ENCODE measurements at places on chromosomes 6 and 20.

DNA sequence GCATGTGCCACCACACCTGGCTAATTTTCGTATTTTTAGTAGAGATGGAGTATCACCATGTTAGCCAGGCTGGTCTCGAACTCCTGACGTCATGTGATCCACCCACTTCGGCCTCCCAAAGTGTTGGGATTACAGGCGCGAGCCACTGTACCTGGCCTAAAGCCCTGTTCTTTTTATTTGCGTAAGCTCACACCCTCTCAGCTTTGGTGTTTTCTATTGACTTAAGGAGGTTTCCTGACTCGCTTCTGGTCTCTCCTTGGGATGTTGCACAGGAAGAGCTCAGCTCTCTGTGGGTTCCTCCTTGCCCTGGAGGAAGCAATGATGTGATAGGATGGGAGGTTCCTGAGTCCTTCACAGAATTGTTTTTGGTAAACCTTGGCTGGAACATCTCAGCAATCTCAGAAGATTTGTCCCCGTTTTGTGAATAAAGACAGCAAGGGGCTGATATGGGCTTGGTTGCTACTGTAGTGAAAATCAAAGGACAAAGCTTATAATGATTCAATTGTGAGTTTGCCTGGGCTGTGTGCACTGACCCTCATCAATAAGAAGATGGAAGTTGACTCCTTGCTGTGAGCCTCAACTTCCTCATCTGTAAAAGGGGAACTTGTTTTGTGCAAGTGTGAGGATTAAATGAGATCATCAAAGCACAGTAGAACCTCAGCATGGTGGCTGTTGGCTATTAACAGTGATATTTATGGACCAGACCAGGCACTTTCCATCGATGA is 27.0 kb downstream of the TOX2 start:
- no peak for DNase-seq

DNA sequence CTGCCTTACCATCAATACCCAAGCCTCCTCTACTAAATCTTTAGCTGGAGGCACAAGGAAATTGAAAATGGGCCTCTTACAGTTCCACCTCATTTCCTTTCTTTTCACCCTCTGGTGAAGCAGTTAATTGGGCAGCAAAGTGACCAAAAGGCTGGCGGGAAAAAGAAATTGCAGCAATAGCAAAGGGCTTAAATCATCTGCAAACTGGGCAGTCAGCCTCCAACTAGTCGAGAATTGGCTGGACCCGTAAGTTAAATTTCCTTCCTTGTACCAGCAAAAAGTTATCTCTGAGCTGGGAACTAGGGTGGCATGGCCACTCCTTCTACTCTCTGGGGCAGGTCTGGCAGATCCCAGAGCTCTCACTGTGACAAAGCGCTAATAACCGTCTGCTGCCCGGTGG is 33.5 kb downstream of the GHRH start:
- DNase-seq: no peak

GRCh38 chr6:168456907-168457652 is 16.1 kb downstream of the SMOC2 start:
- no peak for DNase-seq

GRCh38 chr6:2507521-2508037 is 243.1 kb downstream of the MYLK4 start:
- DNase-seq: peak; percentile 90

DNA sequence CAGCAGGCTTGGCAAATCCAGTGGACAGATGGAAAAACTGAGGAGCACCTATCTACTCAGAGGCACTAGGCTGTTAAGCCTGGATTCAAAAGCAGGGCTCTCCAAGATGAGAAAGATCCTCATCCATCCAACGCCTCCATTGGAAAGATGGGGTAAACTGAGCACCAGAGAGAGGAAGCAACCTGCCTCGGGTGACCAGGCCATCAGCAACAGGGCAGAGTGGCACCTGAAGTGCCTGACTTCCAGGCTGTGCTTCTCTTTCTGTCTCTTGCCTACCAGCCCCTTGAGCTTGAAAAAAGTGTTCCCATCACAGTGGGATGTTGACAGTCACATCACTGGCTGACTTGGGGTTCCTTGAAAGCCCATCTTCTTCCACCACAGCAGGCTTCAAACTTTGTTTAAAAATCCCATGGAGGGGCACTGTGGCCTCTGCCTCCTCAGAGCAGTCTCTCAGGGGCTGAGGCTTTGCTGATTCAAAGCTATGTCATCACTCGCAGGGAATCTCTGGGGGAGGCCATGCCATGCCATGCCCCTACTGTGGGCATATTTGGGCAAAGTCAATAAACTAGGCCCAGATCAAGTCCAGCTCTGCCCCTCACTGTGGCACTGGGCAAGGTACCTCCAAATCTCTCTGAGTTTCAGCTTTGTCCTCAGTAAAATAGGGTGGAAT is 44.8 kb upstream of the TGM2 start:
- no peak for DNase-seq

GRCh38 chr6:145689529-145689928 is 45.8 kb downstream of the EPM2A start:
- DNase-seq: no peak

- no peak for DNase-seq
Observed at GRCh38 chr20:63790572-63791168, 40.4 kb downstream of the ZBTB46 start.

DNA sequence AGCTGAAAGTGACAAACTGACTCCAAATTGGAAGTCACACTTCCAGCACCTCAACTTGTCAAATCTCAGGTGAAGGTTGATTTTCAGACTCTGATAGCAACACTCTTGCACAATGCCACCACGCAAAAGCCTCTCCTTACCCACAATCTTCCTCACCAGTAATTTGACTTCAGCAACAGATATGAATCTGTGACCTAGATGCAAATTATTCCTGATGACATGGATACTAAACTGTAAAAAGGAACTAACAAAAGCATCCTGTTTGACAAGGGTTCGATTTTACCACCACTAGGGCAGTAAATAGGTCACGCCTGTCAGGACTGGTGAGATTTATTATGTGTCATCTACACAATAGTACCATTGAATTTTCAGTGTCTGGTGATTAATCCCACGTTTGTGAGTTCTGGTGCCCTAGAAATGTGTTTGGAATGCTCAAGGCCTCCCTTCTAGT is 134.4 kb upstream of the COL21A1 start:
- DNase-seq: peak; percentile 76

GRCh38 chr20:51924509-51924908 is 122.2 kb upstream of the SALL4 start:
- DNase-seq: no peak

DNA sequence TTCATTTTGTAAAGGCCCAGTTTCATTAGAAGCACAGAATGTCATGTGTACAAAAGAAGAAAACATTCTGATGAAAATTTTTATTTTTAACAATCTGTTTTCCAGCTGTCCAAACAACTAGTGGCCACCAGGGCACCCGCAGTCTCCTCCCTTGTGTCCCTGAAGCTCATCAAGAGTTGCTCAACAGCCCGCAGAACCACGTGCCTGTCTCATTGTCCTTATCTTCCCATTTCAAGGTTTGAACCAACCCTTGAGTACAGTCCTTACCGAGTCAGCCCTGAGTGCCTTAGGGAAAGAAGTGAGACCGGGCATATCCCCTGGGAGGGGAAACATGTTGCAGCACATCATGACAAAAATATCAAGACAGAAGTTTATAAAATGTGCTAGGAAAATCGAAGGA is 15.9 kb upstream of the ZNF133 start:
- DNase-seq: no peak

GRCh38 chr20:47440857-47441773 is 60.6 kb upstream of the NCOA3 start:
- DNase-seq: no peak

- peak; percentile 32 for DNase-seq
Observed at GRCh38 chr6:8059129-8059528, 5.1 kb downstream of the BLOC1S5 start.

GRCh38 chr6:28981431-28981832 is 23.7 kb downstream of the ZNF311 start:
- DNase-seq: peak; percentile 97

DNA sequence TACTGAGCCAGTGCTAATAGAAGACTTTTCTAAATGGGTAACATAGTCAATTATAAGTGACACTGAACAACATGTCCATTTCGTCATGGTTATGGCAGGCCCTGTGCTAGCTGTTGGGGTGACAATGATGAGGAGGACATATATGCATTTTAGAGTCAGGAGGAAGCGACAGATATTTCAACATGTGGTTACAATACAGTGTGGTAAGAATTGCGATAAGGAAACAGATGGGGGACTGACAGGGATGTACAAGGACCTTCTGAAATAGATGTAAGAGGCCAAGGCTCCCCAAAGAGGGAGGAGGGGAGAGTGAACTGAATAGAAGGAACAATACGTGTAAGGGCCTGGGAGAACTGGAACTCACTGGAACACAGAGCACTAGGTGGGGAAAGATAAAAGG is 11.7 kb downstream of the MMP24 start:
- no peak for DNase-seq

Measured in eye (tissue), 1 donor.